ENCODE measurements at places on chromosomes 3 and 15.

GRCh38 chr15:49079340-49080039 lies 33.2 kb upstream of the SECISBP2L start:
- no peak for DNase-seq

- DNase-seq, result peak; percentile 21
Measured at GRCh38 chr3:112128843-112129727, 4.0 kb downstream of the GCSAM start.

DNA sequence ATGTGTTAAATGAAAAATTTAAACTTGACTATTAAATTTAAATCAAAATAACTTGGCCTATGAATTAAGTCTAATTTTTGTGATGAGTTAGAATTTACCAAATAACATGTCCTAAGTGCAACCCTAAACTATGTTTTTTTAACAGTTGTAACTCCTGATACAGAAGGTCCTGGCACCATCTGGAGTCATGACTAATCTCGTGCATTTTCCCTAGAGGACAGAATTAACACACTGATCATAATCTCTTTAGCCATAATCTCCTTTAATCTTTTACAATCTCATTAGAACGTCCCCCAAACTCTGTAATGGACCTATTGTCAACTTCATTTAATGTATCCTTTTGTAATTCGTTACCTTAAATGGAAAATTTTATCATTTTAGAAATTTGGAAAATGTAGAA lies 100.6 kb downstream of the SUCNR1 start:
- DNase-seq, result no peak

GRCh38 chr3:30679045-30679444 lies 72.6 kb downstream of the TGFBR2 start:
- no peak for DNase-seq

- no peak for DNase-seq
Measured at GRCh38 chr3:69162308-69162980, 40.0 kb upstream of the LMOD3 start.

GRCh38 chr3:133277813-133278212 lies 122.0 kb upstream of the BFSP2 start:
- no peak for DNase-seq

- DNase-seq, result no peak
Measured at GRCh38 chr3:17336291-17336690, 406.1 kb downstream of the TBC1D5 start.

- DNase-seq, result no peak
Measured at GRCh38 chr3:6518709-6519345, 342.1 kb upstream of the GRM7 start.

DNA sequence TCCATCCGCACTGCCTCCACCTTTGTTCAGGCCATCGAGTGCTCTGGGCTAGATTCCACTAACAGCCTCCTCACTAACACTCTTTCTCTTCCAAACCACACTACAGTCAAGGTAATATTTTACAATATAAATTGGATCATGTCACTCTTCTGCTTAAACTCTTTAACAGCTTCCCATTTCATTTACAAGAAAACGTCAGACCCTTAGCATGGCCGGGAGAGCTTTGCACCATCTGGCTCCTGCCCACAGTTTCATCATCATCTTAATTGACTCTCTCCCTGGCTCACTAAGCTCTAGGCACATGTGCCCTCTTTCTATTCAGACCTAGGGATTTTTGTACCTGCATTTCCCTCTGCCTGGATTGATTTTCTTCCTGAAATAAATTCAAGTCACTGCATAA lies 354.7 kb downstream of the FGF12 start:
- no peak for DNase-seq

GRCh38 chr3:112446343-112446742 lies 52.9 kb downstream of the BTLA start:
- no peak for DNase-seq

DNA sequence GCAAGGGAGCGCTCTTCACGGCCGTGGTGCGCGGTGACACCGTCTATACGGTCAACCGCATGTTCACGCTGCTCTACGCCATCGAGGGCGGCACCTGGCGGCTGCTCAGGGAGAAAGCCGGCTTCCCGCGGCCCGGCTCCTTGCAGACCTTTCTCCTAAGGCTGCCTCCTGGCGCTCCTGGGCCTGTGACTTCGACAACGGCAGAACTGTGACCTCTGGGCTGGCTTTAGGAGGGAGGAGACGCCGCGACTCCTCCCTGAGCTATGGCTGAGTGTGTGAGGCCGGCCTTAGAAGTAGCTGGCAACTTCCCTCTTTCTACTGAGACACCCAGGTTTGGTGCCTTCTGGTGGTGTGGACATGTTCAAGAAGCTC lies 1.4 kb downstream of the KBTBD13 start:
- DNase-seq, result peak; percentile 44

- no peak for DNase-seq
Measured at GRCh38 chr3:74789111-74789510, 174.7 kb upstream of the CNTN3 start.

DNA sequence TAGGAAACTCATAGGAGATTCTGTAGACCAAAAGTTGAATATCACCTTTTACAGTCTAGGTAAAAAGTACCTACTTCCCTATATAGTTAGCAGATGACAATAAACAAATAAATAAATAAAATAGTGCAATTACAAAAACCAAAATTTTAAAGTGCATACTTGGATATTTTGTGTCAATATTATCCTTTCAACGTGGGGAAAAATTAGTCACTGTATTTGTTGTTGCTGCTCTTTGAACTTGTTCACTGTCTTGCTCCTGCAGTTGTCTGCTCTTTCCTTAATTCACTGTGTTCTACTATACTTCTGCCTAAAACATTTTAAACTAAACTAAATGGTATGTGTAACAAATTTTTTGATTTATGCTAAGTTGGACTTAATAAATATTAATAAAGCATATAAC lies 889.0 kb downstream of the ROBO1 start:
- no peak for DNase-seq

DNA sequence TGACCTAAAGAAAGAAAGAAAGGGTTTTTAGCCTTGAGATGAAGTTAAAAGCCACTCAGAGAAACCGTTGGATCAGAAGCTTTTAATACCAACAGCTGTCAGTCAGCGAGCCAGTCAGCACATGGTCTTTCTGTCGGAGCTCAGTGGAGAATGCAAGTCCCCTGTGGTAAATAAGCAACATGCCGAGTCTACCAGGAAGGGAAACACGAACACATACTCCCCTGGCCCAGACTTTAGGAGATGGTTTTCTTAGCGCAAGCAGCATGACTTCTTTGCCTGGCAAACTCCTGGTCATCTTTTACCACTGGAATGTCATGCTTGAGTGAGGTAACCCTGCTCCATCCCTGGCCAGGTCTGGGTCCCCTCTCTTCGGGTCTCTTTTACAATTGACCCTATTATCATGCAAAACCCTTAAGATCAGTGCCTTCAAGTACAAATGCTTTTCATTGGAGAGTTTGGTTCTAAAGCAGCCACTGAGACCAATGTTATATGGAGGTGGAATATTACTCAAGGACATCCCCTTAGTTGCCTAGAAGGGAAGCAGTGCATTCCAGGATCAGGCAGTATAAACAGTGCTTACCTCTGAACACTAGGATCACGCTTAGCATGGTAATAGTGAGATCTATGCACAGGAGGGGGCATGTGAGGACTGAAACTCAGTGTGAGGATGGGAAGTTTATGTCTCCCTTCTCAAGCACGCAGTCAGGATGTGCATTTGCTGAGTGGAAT lies 28.2 kb downstream of the SLCO3A1 start:
- DNase-seq, result no peak

- no peak for DNase-seq
Measured at GRCh38 chr3:152957491-152957890, 122.6 kb downstream of the P2RY1 start.

- no peak for DNase-seq
Measured at GRCh38 chr3:118988198-118989130, 46.2 kb downstream of the IGSF11 start.

DNA sequence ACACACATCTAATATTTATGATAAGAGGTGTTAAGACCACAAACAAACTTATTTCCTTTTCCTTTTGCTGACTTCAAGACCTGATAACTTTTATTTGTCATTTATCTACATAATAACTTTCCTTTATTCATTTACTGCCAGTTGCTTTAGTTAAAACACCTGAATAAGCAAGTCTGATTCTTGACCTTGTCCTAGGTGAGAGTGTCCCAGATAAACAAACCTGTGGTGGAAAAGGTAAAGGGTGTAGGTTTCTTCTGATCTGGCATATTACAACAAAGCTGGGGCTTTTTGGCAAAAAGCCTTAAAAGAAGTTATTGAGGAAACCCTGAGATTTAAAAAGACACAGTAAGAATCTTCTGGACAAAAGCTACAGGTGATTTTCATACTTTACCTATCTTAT lies 191.5 kb downstream of the ZBBX start:
- no peak for DNase-seq

- no peak for DNase-seq
Measured at GRCh38 chr3:189142527-189142926, 29.2 kb upstream of the TPRG1 start.

GRCh38 chr3:192802957-192803899 lies 75.9 kb upstream of the FGF12 start:
- no peak for DNase-seq

DNA sequence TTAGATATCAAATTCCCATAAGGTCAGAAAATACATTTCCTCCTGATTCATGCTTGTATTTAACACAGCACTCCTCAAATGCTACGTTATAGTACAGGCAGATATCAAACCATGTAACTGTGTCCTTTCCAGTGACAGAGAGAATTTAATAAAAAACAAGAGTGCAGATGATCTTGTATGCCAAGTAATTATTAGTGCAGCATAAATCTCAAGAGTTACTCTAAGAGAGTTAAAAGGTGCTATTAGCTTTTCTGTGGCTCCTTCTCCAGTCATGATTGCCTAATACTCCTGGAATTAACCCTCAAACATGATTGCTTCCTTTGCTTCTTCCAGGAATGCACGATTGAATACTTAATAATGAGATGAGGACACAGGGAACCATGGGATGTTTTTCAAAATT lies 413.0 kb upstream of the DPH6 start:
- no peak for DNase-seq

- no peak for DNase-seq
Measured at GRCh38 chr3:150222691-150223489, 185.2 kb upstream of the TSC22D2 start.

GRCh38 chr3:160226026-160226907 lies 1.0 kb downstream of the C3orf80 start:
- DNase-seq, result no peak

DNA sequence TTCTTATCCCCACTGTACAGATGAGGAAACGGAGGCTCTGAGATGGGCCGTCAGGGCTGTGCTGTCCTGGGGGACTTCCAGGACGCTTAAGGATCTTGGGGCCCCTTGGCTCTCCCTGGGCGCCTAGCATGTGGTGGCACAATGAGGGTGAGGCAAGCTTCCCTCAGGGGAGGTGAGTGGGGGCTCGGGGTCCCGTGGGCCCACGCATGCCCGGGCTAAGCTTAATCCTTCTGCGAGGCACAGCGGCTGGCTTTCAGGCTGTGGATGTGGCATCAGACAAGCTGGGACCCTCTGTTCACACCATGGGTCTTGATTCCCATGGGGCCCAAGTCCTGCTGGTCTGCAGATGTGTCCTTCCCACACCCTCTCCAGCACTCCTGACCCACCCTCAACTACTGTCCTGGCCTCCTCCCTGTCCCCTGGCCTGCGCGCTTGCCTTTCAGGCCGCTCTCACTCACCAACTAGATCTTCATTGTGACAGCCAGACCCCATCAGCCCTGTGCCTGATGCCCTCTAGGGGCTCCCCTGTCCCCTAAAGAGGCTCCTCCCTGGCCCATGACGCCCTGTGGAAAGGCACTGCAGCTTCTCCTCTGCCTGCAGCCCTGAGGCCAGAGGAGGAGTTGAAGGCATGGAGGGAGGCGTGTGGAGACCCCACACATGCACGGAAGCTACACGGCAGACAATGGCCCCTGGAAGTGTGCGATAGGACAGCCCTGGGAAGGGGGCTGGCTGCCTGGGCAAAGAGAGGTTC lies 11.3 kb downstream of the DUSP7 start:
- no peak for DNase-seq

DNA sequence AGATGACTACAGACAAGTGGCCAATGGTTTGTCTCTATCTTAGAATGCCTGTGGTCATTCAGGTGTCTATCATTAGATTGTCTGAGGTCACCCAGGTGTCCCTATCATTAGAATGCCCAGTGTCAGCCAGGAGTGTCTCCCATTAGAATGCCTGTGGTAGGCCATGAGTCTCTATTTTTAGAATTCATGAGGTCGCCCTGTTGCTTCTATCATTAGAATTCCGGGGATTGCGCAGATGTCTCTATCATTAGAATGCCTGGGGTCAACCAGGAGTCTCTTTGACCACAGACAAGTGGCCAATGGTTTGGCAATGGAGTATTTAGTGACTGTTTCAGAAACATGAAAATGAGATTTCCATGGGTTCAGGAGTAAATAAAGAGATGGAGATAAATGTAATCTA lies 7.6 kb downstream of the RTP2 start:
- DNase-seq, result no peak

GRCh38 chr3:51729042-51729633 lies 22.3 kb downstream of the GRM2 start:
- no peak for DNase-seq

Data from stimulated activated CD4-positive, alpha-beta T cell treated with anti-CD3 and anti-CD28 coated beads, Interleukin-15, amount 100 ng/mL, for 1 hour (primary cell).